ENCODE measurements at places on chromosomes 16 and 17. TPM values are rescaled to one million over a fixed set of nuclear protein-coding genes. Genes with fewer than 3 reads are reported as not detected.

The MYL4 gene
- not detected for total RNA-seq

The RNF112 gene
- total RNA-seq: 0.39 TPM

The LITAFD gene
- total RNA-seq: not detected

The CRHR1 gene
- not detected for total RNA-seq

The CES3 gene
- total RNA-seq: 0.74 TPM

The CCNF gene
- 6.8 TPM for total RNA-seq

The SPSB3 gene
- total RNA-seq: 85.2 TPM

The CCL16 gene
- total RNA-seq: not detected

The WSCD1 gene
- total RNA-seq: not detected

The STUB1 gene
- total RNA-seq: 63.2 TPM

The ZMYND15 gene
- 1.0 TPM for total RNA-seq

The DNASE1L2 gene
- 0.37 TPM for total RNA-seq
